ENCODE measurements at places on chromosomes 5 and 9.

GRCh38 chr5:14614490-14614889, 32.9 kb downstream of the OTULINL start:
- no peak for DNase-seq

DNA sequence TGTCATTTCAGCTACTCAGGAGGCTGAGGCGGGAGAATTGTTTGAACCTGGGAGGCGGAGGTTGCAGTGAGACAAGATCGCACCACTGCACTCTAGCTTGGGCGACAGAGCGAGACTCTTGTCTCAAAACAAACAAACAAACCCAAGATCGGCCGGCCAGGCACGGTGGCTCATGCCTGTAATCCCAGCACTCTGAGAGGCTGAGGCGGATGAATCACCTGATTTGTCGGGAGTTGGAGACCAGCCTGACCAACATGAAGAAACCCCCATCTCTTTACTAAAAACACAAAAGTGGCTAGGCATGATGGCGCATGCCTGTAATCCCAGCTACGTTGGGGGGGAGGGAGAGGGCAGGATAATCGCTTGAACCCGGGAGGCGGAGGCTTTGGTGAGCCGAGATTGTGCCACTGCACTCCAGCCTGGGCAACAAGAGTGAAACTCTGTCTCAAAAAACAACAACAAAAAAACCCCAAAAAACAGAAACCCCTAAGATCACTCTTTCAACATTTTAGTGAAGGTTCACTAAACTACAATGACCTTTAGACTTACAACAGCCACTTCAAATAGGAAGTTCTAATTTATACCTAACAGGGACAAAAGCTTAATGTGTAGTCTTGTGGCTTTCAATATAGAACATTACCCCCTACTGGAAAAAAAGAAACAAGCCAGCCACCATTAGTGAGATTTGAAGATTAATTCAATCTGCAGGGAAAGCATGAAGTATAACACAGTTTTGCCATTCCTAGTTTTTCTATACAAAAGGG, 7.0 kb downstream of the HSPA9 start:
- DNase-seq = peak; percentile 37

GRCh38 chr5:57862471-57862911, 379.9 kb upstream of the ACTBL2 start:
- no peak for DNase-seq

GRCh38 chr9:96122751-96123150, 179.2 kb downstream of the HSD17B3 start:
- DNase-seq = no peak

- no peak for DNase-seq
Measured at GRCh38 chr5:55763746-55764420, 26.0 kb downstream of the DDX4 start.

GRCh38 chr9:136603901-136604814, 58.3 kb upstream of the NOTCH1 start:
- DNase-seq = no peak

- DNase-seq = peak; percentile 96
Measured at GRCh38 chr5:163459819-163460561, at the start of gene NUDCD2. Gene NUDCD2, minus strand, starts transcription at chr5:163460102. Its CDS starts 52 bp downstream, at chr5:163460050.

GRCh38 chr5:36045895-36046294, 20.8 kb downstream of the UGT3A2 start:
- no peak for DNase-seq

- no peak for DNase-seq
Measured at GRCh38 chr5:59837071-59837470, 56.5 kb downstream of the PDE4D start.

- DNase-seq = peak; percentile 57
Measured at GRCh38 chr5:113678924-113679575, 165.6 kb downstream of the YTHDC2 start.

DNA sequence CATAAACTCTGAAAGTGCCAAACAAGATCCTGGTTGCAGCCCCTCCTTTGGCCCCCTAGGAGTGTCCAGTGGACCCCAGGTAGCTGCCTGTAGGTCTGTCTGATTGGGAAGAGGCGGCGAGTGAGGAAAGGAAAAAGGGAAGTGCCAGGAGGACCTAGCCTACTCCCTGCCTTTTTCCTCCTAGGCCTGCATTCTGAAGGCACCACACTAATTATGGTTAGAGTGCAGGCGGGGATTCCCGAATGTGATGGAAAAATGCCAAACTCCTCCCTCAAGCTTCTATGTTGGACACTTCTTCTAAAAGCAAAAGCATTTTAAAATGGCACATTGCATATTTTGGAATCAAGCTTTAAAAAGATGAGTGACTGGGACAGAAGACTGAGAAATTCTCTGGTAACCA, 83.2 kb upstream of the SMIM15 start:
- DNase-seq = no peak

DNA sequence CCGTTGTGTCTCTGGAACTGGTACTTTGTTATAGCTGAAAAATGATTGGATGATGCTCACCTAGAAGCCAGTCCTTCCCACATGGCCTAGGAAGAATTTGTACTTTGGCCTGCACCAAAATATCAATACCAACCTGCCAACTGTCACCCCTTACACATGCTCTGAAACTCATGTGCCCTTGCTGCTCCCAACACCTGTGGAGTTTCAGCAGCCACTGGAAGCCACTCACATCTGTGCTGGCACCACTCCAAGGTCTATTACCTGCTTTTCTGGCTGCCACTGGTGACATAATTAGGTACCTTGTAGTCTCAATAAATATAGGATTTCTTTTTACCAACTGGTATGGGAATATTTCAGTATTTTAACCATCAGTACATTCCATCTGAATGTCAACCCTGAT, 363.6 kb downstream of the SH3GL2 start:
- DNase-seq = no peak

DNA sequence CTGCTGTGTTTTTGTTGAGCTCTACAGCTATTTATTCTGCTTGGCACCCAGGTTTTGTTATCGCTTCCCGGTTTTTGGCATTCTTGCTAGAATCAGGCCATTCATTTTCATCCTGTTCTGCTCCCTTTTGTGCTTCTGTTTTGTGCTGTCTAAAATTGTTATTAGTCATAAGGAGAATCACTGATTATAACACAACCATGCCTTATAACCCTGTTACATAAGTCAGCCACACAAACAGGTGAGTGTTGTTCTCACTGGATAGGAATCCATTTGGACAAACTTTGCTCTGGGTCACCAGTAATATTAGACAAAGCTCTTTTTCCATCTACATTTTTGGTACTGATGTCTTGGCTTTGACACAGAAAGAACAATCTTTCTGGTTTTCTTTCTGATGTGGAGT, 622.8 kb downstream of the PSAT1 start:
- no peak for DNase-seq

DNA sequence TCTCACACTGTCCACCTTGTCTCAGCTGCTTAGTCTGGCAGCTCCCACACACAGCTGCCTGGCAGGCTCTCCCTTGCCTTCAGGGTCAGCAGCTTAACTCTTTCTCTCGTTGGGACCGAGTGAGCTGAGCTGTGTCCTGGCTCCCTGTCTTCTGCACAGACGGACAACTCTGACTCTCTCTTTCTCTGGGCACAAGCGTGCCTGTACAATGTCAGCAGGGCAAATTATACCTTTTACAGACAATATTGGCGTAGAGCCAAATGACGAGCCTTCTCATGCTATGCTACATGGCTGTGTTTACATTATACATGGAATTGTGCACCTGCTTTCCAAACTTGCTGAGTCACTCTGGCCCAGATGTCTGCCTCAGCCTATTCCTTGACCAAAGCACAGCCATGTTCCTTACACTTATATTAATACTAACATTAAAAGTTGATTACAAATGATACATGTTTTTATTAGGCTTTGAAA, 188.6 kb downstream of the CYLC2 start:
- DNase-seq = no peak

DNA sequence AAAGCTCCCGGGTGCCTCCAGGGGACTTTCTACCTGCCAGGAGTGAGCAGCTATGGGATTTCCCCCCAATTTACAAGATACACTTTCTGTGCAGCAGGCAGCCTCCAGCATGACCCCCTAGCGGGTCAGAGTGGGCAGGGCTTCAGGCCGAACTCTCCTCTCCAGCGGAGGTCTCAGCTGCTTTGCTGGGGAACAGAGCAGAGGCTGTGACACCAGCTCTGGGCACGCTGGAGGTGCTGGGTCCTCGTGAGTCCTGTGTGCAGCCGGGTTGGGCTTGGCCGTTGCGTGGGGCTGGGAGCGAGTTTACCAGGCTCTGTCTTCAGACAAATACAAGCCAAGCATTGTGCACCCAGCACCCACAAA, 2.9 kb downstream of the NRARP start:
- DNase-seq = peak; percentile 48

DNA sequence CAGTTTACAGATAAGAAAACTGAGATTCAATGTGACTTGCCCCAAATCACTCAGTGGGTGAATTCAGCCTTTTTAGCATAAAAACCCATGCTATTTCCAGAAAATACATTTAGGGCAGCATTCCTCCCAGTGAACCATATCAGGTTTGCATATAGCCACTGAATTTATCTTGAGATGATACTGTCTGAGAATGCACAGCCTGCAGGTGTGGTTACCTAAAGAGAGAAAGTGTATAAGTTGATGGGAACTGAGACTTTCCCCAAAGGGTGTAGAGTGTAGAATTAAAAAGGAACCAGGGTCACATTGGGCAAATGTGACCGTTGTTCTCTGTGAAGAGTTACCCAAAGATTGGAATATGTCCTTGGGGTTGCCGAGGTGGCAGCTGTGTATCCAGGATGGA, 100.0 kb upstream of the PIK3R1 start:
- DNase-seq = no peak

DNA sequence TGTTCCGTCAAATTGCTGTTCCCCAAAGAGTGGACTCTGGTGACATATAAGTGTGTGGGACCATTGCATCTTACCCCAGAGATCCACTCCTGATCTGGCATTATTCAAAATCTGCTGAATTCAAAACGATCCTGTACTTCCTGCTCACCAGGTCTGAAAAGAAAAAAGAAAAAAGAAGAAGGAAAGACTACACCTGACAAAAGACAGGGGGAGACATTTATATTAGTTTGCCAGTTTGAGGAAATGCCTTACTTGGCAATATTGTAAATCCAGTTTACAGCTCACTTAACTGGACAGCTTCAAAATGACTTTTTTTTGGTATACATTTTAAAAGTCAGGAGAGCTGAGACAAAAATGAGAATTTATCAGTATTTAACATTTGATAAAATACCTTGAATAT, 15.0 kb upstream of the GRHPR start:
- DNase-seq = no peak

GRCh38 chr9:126248680-126249079, 77.9 kb upstream of the MVB12B start:
- DNase-seq = no peak

- DNase-seq = no peak
Measured at GRCh38 chr9:17723656-17724055, 144.8 kb downstream of the SH3GL2 start.

DNA sequence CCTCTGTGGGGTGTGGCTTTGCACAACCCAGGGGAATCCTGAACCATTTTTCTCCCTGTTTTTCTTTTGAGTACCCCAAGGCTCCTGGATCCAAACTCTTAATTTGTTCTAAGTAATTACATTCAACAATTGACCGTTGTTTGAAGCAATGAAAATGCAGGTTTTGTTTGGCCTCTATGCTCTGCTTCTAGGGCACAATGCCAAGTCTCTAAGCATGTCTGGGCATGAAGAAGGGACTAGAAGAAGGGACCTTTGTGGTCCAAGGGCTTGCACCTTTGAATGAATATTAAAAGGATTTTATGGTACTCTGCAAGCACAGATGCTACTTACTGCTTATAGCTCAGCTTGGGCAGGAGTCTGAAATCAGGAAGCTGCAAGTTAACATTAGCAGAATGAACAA, 6.6 kb upstream of the ENC1 start:
- DNase-seq = no peak

GRCh38 chr5:96702503-96703383, 40.6 kb downstream of the CAST start:
- DNase-seq = peak; percentile 92

DNA sequence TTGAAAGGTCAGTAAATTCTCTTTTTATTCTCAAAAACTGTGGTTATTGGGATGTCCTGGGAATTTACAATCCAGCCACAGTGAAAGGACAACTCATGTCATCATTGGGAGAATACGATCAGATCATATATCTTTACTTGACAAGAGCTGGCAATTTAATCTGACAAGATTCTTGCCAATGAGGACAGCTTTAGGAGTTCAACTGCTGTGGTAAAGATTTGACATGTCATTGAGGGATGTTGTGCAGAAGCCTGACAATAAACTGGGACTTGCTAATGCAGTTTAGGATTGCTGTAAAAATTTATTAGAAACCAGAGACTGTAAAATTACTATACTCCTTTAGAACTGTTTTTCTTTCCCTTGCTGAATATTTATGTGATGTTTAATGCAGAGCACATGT, 1131.0 kb downstream of the MAT2B start:
- DNase-seq = no peak

- DNase-seq = no peak
Measured at GRCh38 chr9:80811003-80811402, 878.3 kb downstream of the TLE1 start.

GRCh38 chr9:26243726-26244125, 565.5 kb upstream of the TUSC1 start:
- DNase-seq = no peak

DNA sequence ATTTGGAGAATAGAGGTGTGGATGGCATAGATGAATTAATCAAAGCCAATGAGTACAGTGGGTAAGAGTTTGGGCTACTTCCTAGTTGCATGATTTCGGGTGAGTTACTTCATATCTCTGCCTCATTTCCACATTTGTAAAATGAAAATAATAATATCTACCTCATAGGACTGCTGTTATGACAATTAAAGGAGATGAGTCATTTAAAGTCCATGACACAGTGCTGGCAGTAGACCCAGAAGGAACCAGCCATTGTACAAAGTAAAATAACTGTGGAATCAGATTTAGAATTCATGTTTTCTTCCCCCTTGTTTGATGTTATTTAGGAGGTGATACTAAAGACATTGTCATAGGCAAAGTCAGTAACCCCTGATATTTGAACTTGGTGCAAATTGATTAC, 139.5 kb upstream of the SLC27A6 start:
- DNase-seq = no peak

- DNase-seq = peak; percentile 38
Measured at GRCh38 chr9:79975621-79976256, 404.0 kb downstream of the TLE4 start.
